ENCODE measurements at places on chromosomes 12 and 14.

DNA sequence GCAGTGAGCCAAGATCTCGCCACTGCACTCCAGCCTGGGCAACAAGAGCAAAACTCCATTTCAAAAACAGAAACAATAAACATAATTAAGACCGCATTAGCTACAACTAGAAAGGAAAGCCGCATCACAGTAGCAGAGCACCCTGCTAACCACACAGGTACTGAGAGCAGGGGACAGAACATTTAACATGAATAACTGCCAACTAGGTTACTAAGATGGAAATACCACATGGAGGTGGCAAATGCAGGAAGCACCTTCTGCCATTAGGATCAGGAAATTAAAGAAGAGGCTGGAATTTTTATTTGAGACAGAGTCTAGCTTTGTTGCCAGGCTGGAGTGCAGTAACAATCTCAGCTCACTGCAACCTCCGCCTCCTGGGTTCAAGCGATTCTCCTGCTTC, 41.9 kb downstream of the CDC42BPB start:
- DNase-seq, result no peak

DNA sequence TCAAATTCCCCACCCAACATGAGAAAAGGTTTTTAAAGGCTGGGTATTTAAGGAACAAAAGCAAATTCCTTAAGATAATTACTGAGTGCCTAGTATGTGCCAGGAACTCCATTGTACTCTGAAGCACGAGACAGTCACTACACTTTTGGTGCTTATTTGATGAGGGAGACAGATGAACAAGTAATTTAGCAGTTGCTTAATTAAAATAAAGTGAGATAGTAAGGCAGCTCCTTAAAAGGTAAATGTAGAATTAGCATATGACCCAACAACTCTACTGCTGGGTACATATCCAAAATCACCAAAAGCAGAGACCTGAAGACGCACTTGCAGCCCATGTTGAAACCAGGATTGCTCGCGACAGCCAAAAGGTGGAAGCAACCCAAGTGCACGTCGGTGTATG, 21.3 kb downstream of the POLE start:
- no peak for DNase-seq

DNA sequence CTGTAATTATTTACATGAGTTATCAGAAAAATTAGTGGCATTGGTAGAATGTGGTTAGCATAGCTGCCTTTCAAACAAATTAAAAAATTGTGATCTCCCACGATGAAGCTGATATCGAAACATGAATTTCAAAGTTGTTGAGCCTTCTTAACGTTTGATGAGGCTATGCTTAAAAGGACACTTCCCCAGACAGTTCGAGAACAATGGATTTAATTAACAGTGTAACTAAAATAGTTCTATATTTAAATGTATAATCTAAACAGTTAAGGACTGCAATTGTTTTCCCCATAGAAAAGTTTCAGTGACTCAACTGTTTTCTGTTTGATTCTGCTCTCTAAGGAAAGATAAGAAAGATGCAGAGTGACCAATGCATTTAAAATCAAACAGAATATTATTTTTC, 1.6 kb downstream of the CLEC2B start:
- DNase-seq, result no peak

- DNase-seq, result no peak
These were observed 9.1 kb downstream of the ADCK1 start for GRCh38 chr14:77809011-77809410.

DNA sequence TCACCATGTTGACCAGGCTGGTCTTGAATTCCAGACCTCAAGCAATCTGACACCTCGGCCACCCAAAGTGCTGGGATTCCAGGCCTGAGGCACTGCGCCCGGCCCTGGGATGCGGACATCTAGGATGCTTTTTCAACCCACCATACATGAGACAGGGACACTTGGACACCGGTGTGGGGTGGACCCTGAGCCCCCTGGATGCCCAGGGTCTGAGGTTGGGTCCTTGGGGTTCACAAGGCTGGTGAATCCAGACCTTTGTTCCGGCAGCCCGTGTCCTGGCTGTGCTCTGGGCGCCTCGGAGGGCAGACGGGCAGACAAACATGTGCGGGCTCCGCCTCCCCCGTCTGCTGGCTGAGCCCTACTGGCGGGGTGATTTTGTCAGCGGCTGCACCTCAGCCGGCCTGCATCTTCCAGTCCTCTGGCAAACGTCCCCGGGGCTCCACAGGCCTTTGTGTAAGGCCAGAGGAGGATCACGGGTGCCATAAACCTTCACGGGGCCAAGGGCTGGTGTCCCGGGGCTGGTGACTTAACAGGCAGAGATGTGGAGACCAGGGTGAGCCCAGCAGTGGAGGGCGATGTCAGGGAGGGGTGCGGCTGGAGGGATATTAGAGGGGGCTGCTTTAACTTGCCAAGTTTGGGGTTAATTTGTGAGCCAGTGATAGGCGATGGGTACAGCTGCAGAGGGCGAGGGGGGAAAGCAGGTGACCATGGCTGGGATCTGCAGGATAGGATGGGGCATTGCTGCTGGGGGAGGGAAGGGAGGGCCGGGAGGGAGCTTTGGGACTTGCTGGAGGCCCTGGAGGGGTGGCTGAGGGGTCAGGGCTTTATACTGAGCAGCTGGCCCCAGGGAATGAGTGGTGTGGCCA, 5.8 kb downstream of the ASPG start:
- DNase-seq, result no peak

DNA sequence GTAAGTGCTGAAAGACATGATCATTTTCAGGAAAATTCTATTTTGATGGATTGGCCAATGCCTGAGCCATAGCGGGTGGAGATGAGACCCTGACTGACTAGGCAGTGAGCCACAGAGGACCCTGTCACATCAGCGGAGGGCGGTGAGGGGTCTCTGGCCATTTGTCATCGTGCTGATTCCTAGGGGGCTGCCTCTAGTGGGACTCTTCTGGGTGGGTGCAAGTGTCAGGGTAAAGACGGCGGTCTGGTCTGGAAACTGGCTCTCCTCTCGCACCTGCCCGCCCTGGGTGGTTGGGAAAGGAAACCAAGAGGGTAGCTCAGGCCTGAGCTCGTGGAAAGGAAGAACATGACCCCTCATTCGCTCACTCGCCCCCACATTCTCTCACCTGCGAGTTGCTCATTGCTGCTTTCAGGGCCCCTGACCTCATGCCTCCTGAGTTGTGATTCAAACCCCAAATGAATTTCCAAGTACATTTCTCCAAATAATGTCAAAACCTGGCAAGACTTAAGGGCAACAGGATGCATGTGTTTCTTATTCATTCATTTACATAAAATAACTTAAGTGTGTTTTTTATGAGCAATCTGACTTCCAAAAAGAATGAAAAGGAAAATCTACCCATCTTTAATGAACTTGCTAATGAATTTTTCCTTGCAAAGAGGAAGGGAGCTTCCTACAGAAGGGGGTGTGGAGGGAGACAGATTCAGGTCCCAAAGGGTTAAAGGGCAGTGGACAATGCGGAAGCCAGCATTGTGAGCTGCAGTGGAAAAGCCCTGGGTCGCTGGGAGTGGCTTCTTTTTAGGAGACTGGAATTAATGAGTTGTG, 12.8 kb downstream of the MEG3 start:
- DNase-seq, result no peak

GRCh38 chr12:121162985-121163384, 30.3 kb downstream of the P2RX7 start:
- no peak for DNase-seq

GRCh38 chr14:70098250-70098809, 90.4 kb downstream of the SLC8A3 start:
- no peak for DNase-seq

- no peak for DNase-seq
These were observed at the start of gene EEF1AKMT3 for GRCh38 chr12:57772429-57773322. Gene EEF1AKMT3 (plus strand): TSS chr12:57772614. CDS start chr12:57772725, 111 bp downstream.

GRCh38 chr14:48398675-48399282, 723.4 kb upstream of the MDGA2 start:
- no peak for DNase-seq

DNA sequence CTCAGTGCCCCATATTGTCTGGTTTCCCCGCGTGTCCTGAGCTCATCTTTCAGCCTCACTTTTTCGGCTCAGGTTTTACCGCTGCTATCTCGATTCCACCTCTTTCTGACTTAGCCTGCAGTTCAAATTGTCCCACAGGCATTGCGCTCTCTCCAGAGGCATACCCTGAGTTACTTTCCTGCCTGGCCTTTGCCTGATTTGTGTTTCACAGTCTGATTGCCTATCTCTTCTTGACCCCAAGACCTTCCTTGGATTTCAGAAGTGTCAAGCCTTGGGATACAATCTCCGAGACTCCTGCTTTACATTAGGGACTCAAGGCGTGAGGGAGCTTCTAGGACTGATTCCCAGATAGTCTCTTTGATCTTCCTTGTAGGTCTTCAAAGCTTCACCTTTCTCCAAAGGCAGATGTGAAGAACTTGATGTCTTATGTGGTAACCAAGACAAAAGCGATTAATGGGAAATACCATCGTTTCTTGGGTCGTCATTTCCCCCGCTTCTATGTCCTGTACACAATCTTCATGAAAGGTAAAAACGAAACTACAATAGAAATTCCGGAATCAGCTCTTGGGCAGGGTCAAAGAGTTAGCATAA, 629 bp downstream of the LETMD1 start:
- DNase-seq, result no peak

DNA sequence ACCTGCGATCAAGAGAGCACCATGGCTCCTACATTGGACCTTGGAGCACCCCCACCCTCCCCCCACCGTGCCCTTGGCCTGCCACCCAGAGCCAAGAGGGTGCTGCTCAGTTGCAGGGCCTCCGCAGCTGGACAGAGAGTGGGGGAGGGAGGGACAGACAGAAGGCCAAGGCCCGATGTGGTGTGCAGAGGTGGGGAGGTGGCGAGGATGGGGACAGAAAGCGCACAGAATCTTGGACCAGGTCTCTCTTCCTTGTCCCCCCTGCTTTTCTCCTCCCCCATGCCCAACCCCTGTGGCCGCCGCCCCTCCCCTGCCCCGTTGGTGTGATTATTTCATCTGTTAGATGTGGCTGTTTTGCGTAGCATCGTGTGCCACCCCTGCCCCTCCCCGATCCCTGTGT, 1.8 kb upstream of the RNU7-1 start:
- DNase-seq, result no peak

DNA sequence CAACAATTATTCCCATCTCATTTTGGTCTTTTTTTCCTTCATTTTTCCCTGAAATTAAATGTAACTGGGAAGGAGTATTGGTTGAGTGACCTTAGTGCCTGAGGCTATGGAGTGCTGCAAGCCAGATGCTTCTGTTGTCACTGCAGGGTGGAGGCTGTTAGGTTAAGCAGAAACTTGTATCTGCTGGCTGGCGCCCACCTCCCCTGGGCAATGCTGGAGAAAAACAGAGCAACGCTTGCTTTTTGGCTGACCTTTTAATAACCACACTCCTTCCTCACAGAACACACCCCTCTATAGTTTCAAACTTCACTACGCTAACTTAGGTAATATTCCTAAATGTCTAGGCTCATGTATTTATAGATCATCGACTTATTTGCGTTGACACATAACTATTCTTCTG, 583.5 kb upstream of the NOVA1 start:
- no peak for DNase-seq
